Activated CD4-positive, alpha-beta T cell treated with anti-CD3 and anti-CD28 coated beads for 48 hours (primary cell): ENCODE measurements at places on chromosomes 11 and 22.

GRCh38 chr11:110380836-110381622 lies 48.7 kb upstream of the FDX1 start:
- no peak for DNase-seq

GRCh38 chr11:12523180-12523924 lies 146.0 kb downstream of the PARVA start:
- no peak for DNase-seq

DNA sequence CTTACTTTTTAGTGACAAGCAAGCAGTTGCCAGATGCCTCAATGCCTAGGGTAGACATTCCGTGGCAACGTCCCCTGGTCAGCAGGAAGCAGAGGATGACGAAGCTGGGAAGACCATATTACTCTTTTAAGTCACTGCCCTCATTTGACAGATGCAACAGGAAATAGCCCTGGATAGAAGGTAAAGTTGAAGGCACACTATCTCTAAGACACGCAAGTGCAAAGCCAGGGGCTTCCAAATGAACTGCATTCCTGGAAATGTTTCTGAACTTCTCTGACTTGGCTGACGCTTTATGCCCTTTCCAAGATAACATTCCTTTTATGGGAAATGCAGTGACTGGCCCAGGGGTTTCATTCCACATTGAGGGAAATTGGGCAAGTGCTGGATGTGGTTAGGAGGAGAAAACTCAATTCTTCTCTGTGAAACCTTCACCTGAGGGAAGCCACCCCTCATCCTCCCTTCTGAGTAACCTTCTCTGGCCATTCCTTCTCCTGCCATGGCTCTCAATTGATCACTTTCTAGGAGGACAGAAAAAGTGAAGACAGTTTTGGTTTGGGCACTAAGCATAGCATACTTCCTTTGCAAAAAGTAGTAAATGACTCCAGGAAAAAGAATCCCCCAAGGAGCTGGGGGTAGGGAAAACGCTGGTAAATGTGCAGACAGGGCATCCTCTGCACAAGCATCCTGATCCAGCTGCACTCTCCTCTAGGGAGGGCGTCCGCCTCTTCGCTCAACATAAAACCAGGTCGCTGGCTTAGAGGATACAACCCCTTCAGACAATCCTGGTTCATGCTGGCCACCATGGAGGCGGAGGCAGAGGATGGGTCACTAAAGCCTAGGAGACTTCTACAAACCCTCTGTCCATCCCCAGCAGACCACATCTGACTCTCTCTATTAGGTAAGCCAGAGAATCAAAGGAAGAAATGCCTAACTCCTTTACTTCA lies 14.5 kb downstream of the PCSK7 start:
- no peak for DNase-seq

DNA sequence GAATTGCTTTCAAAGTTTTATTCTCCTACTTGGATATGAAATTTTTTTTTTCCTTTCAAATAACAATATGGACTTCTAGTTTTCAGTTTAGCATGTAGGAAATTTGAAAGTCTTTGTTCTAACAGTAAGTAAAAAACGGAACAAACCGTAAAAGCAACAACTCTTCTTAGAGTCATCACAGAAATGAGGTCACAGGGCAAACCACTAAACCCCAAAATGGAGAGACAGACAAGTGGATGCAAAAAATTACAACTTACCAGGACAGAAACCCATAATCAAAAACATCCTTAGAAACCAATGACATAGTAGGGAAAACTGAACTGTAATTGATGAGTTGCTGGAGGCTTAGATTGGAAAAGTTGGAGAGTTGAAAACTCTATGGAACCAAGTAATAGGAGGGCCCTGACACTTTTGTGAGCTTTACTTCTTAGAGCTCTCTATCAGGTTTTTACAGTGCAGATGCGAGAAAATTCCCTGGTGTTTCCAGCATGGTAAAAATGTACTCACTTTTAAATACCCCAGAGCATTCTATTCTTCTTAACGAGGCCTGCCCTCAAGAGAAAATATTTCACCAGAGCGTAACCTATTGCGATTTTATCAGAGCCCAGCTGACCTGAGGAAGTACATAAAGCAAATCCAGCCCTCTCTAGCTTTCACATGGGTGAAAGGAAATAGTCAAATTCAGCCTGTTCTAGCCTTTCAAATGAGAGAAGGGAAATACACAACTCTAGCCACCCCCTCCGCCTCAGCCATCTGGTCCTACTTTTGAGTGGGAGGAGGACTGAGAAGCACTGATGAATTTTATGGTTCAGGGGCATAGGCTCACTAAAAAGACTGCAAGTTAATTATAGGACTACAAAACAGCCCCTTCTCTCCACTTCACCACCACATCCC lies 39.1 kb downstream of the CASP12 start:
- DNase-seq, result no peak

- DNase-seq, result no peak
Measured at GRCh38 chr11:121958971-121959325, 157.1 kb downstream of the BLID start.

- no peak for DNase-seq
Measured at GRCh38 chr11:27914080-27914479, 193.9 kb downstream of the KIF18A start.

DNA sequence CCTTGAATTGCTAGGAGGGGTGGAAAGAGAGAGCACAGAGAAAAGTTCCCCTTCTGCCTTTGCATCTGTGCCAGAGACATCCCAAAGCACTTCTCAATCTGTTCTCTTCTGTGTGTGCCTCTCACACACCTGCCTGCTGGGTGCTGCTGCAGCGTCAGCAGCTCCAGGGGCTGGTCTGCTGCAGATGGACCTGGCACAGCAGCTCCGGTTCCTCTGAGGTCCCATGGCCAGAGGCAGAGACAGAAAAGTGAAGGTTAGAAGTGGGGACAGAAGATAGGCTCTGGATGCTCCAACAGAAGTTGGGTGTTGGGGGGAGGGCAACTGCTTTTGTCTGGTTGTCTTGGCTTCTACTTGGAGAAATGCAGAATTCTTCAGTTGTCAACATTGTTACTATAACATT lies 48.9 kb upstream of the KIRREL3 start:
- DNase-seq, result no peak

DNA sequence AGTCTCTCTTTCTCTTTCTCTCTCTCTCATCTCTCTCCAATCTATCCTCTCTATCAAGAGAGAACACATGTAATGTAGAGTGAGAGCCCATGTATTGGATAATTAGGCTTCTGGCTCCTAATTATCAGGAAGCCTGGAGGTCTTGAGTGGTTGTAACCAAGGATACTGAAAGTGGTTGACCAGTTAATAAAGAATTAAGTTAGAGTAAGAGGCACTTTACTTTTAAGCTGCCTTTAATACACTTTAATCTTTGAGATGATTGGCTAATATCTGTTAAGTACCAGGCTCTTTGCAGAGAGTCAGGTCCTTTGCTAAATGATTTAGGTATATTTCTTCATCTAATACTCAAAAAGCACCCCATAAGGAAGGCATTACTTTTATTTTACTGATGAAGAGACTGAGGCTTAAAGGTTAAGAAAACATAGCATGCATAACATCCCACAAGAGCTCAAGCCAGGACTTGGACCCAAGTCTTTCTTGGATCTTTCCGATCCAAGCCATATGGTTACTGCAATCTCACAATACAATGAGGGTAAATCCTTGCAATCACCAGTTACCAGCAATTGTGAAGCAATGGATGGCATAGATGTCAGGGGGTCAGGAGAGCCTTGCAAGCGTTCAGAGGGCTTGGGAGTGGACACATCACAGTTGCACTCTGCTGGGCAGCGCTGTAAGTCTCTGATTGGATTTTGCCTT lies 22.1 kb downstream of the CD44 start:
- DNase-seq, result no peak

GRCh38 chr11:35174666-35175065 lies 35.7 kb downstream of the CD44 start:
- no peak for DNase-seq

- no peak for DNase-seq
Measured at GRCh38 chr11:134202661-134203060, 21.1 kb downstream of the NCAPD3 start.

- peak; percentile 0 for DNase-seq
Measured at GRCh38 chr11:2777871-2778629, 78.3 kb upstream of the KCNQ1OT1 start.

DNA sequence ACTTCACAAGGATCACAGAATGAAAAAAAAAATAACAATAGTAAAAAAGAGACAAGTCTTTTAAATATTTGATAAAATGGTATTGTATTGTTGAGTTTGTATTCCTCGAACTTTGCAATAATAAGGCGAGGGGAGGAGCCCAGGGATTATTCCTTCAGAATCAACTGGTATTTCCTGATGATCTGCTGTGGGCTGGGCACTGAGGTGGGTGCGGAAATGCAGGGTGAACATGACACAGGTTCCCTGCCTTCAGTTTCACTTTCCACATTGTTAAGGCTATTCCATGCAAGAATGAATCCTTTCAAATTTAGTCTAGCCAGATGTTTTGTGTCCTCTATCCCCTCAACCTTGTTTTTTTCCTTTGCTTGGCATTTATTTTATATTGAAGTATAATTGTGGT lies 2.1 kb upstream of the EIF3M start:
- DNase-seq, result no peak

- no peak for DNase-seq
Measured at GRCh38 chr22:49589811-49590210, 237.9 kb downstream of the BRD1 start.

DNA sequence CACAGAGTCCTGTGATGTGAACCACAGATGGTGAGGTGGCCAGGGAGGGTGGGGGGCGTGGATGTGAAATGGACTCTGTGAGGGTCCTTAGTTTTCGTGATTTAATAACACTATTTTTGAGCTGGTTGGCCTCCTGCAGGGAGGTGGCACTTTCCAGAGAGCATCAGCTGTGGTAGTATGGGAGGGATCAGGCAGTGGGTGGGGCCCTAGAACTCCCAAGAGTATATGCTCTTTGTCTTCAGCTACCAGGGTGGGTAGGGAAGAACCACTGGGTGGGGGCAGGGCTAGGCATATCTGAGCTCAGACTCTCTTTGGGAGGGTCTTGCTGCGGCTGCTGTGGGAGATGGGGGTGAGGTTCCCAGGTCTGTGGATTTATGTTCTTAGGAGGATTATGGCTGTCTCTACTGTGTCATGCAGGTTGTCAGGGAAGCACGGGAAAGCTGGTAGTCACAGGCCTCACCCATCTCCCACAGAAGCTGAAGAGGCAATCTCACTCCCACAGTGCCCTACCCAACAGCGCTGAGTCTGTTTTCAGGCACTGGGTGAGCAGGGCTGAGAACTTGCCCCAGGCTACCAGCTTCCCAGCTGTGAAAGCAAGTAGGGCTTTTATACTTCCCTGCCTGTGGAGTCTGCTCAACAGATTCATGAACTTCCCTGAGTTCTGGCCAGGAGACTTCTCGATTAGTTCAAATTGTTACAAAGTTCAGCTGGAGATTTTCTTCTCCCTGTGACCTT lies 47.9 kb upstream of the SNX19 start:
- no peak for DNase-seq

DNA sequence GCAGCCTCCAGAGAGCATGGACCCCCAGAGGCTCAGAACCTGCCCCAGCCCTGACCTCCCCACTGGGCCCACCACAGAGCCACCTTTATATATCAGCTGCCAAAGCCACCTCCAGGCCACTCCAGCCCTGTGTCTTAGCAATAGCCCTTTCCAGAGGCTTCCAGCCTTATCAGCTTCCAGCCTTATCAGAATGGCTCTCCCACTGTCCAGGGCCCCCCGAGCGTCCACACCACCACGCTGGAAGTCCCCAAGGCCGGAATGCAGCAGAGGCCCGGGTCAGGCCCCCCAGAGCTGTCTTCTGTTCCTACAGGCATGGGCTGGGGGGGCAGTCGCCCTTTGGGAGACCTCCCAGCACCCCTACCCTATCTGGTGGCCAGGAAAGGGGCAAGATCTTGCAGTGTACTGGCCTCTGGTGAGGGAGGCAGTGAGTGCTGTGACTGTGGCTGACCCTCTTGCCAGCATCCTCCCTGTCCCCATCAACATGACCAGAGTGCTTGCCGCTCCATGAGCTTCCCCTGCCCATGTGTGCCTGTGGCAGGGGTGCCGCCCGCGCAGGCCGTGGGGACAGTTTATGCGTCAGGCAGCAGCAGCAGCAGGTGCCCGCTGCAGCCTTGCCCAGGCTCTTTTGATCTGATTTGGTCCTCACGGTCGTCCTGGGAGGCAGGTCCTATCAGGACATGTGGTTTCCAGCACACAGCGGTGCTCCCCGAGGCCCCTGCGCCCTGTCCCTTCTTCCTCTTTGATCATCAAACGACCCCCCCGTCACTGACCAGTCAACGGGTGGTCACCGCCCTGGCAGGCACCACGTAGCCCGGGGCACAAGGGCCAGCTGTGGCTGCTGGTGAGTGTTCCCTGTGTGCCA lies 15.9 kb downstream of the OSBPL5 start:
- no peak for DNase-seq

DNA sequence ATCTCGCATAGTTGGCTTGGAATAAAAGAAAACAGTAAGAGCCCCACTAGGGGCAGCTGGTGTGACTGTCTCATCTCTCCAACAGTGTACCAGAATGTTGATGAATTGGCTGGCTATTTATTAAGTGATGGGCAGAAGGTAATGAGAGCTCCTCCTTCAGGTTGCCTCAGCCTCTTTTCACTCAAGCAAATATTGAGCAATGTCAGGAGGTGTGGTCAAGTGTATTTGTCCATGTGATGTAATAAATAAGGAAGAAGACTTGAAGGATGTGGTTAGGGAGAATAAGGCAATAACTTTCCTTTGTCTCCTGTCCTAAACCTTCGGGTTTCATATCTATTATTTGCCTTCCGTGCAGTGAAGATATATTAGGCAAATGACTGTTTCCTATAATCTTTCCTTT lies at the start of gene TCN1:
TSS of gene TCN1 (minus strand) at position 91 of the 400 bp plus-strand sequence. CDS start at position 74, 17 bp downstream.
- no peak for DNase-seq

- no peak for DNase-seq
Measured at GRCh38 chr11:12503039-12503484, 125.7 kb downstream of the PARVA start.

GRCh38 chr22:44444341-44445306 lies 53.4 kb downstream of the RTL6 start:
- no peak for DNase-seq

- no peak for DNase-seq
Measured at GRCh38 chr11:116701297-116701801, 71.4 kb downstream of the BUD13 start.

GRCh38 chr11:19244621-19245020 lies 3.9 kb upstream of the E2F8 start:
- no peak for DNase-seq
